Glutamatergic neuron (in vitro differentiated cells): ENCODE measurements at places on chromosomes 6 and 20. TPM values are rescaled to one million over a fixed set of nuclear protein-coding genes. Genes with fewer than 3 reads are reported as not detected.

The TOX2 gene
- total RNA-seq = 11.0 TPM

- DNase-seq = no peak
- peaks cover 24% of the 10 kb centered on the region for H3K4me1 ChIP-seq
- H3K27me3 ChIP-seq = peaks cover 3% of the 10 kb centered on the region
- H3K36me3 ChIP-seq = no peaks in the 10 kb centered on the region
- no peak overlapping the region for H3K27ac ChIP-seq
- no peak overlapping the region for H3K4me3 ChIP-seq
Observed at GRCh38 chr6:106099235-106099537, 13.1 kb downstream of the PRDM1 start.

DNA sequence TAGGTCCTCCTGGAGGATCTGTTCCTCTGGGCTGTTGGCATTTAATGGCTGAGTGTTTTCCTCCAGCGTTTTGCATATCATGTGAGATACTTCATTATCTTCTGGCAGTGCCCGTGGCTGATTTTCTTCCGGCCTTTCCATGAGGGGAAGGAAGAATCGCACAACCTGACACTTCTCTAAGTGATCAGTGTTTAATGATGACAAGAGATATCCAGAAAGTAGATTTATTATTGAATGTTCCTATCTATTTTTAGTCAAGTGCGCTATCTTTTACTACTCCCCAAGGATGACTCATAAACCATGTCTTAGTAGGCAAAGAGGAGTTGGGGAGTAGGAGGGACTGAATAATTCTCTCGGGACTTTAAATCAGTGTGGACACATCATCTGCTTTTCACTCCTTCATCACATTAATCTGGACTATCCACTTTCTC is 149.7 kb downstream of the PLCB4 start:
- H3K27ac ChIP-seq = no peak overlapping the region
- DNase-seq = no peak
- no peaks in the 10 kb centered on the region for H3K27me3 ChIP-seq
- peaks cover 12% of the 10 kb centered on the region for H3K4me1 ChIP-seq

DNA sequence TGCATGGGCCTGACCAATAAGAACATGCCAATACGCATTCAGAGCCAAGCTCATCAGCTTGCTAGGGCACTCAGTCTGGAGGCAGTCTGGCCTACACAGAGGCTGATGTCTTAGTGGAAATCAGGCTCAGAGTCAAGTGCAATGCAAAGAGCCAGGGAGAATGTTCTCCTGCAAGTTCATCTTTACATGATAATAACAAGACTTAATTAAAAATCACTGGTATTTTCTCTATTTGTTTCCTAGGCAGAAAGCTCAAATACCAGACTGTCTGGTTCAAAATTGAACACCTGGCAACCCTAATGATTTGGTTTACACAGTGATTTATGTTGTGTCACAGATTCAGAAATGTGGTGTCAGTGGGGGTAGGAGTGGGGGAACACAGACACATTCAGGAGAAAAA is 689.3 kb upstream of the FLRT3 start:
- H3K27ac ChIP-seq = no peak overlapping the region
- no peaks in the 10 kb centered on the region for H3K4me1 ChIP-seq
- peaks cover 5% of the 10 kb centered on the region for H3K36me3 ChIP-seq
- no peak for DNase-seq

The PSMB9 gene
- not detected for total RNA-seq

DNA sequence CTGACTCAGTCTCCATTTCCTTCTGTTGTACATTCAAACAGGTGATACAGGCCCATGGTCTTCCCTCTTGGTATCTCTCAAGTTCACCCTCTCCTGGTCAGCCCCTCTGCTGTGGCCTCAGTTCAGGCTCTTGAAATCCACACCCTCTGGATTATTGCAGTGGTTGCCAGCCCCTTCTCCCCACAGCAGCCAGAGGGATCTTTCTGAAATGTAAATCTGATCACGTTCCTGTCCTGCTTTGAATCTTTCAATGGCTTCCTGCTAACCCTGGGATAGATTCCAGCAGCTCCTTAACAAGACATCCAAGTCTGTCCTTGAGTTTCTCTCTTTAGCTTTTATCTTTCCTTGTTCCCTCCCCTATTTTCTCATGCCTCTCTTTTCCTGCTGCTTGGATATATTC is 22.2 kb downstream of the CHMP4B start:
- H3K4me3 ChIP-seq = no peak overlapping the region
- H3K4me1 ChIP-seq = peaks cover 25% of the 10 kb centered on the region
- peaks cover 8% of the 10 kb centered on the region for H3K36me3 ChIP-seq
- H3K27ac ChIP-seq = no peak overlapping the region
- H3K27me3 ChIP-seq = peaks cover 5% of the 10 kb centered on the region

The LAMA5 gene
- total RNA-seq = 724 TPM

DNA sequence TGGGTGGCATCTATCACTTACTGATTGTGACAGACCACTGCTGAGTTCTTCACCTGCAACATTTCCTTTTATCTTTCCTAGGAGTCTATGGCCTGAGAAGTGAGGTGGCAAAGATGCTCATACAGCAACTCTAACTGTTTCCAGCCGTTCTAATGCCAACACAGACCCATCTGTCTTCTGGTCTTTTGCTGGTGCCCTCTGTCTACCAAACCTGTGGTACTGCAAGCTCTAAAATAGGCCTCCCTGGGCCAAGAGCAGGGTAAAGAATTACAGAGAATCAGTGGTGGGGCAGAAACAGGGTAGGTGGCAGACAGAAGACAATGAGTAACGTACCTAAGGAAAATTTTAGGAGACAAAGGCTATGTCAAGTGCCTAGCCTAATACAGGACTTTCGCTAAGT is 611.0 kb upstream of the FLRT3 start:
- peaks cover 4% of the 10 kb centered on the region for H3K27me3 ChIP-seq
- H3K36me3 ChIP-seq = no peaks in the 10 kb centered on the region
- H3K4me1 ChIP-seq = peaks cover 17% of the 10 kb centered on the region

GRCh38 chr6:168242111-168242939 is 77.3 kb downstream of the DACT2 start:
- peaks cover 6% of the 10 kb centered on the region for H3K36me3 ChIP-seq
- H3K4me3 ChIP-seq = no peak overlapping the region
- H3K27ac ChIP-seq = no peak overlapping the region

- H3K27me3 ChIP-seq = peaks cover 5% of the 10 kb centered on the region
- no peaks in the 10 kb centered on the region for H3K4me1 ChIP-seq
- H3K4me3 ChIP-seq = no peak overlapping the region
- H3K36me3 ChIP-seq = no peaks in the 10 kb centered on the region
Observed at GRCh38 chr20:52880259-52880658, 91.9 kb upstream of the TSHZ2 start.

The CDC25B gene
- total RNA-seq = 27.6 TPM

DNA sequence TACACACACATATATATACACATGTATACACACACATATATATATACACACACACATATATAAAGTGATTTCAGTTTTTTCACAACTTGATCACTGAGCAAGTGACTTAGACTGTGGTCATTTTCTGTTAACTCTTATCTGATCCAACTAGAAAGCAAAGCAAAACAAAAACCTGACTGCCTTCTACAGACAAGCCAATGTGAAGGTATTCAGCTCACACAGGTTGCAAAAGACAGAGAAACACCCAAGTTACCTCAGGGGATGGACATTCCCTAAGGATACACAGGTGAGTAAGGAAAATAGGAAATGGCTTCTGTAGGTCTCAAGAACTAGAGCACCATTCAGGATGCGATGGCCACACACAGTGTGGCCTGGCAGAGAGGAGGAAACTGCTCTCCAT is 58.4 kb upstream of the IER3 start:
- H3K4me1 ChIP-seq = no peaks in the 10 kb centered on the region
- peaks cover 3% of the 10 kb centered on the region for H3K27me3 ChIP-seq
- no peaks in the 10 kb centered on the region for H3K36me3 ChIP-seq
- DNase-seq = no peak
- H3K27ac ChIP-seq = no peak overlapping the region

DNA sequence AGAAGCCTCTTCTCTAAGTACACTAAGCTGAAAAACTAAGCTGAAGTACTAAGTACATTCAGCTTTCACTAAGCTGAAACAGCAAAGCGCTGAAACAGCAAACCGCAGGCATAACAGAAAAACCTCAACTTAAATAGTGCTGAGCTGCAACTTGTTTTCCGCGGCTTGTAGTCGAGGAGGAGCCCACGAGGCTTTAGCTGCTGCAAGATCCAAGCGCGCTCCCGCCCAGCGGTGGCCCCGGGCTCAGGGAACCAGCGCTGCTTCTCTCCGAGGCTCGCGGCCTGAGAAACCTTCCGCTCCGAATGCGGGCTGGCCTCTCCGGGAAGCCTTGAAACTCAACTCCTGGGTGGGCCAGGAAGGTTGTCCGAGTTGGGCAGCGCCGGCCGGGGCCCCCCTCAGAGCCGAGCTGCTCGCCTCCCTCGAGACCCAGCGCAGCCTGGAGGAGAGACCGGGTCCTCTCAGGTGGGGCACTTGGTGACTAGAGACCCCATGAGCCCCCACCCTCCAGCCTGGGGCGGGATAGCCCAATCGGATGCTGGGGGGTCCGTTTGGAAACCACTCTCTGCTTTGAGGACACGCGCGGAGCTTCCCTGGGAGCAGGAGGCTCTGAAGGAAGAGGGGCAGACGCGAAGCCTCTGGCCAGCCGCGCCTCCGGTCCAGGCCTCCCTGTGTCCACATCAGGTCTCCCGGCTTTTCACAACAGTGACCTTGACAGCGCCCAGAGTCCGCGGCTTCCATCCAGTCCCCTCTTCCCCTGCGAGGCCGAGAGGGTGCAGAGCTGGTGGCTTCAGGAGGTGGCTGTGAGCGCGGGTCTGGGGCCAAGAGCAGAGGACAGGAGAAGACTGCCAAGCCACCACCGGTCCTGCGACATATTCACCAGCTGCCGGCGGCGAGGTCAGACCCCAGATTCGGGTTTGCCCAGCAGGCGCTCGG is 38.1 kb upstream of the HLA-E start:
- no peaks in the 10 kb centered on the region for H3K36me3 ChIP-seq
- H3K27me3 ChIP-seq = peaks cover 18% of the 10 kb centered on the region
- DNase-seq = no peak
- H3K27ac ChIP-seq = no peak overlapping the region

DNA sequence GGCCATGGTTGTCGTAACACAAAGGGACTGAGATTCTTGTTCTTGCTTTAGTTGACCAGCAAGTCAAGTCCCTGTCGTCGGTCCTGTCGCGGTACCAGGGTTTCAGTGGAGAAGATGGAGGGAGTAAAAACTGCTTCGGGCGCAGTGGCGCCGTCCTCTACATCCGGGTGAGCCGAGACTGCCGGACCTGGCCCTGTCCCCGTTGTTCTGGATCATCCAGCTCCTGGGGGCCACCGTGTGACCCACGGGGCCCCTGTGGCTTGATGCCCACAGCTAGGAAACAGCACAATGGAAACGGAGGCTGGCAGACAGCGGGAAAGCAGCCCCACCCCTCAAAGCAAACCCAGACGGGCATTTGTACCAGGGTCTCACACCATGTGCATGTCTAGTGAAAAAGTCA is 15.0 kb downstream of the MTG2 start:
- H3K36me3 ChIP-seq = no peaks in the 10 kb centered on the region
- no peak overlapping the region for H3K27ac ChIP-seq
- H3K27me3 ChIP-seq = no peaks in the 10 kb centered on the region
- H3K4me1 ChIP-seq = peaks cover 2% of the 10 kb centered on the region

The TGM6 gene
- total RNA-seq = not detected

The HLA-DQB1 gene
- not detected for total RNA-seq

GRCh38 chr20:51514836-51515235 is 27.7 kb downstream of the NFATC2 start:
- peaks cover 4% of the 10 kb centered on the region for H3K27me3 ChIP-seq
- H3K27ac ChIP-seq = no peak overlapping the region
- no peak overlapping the region for H3K4me3 ChIP-seq

DNA sequence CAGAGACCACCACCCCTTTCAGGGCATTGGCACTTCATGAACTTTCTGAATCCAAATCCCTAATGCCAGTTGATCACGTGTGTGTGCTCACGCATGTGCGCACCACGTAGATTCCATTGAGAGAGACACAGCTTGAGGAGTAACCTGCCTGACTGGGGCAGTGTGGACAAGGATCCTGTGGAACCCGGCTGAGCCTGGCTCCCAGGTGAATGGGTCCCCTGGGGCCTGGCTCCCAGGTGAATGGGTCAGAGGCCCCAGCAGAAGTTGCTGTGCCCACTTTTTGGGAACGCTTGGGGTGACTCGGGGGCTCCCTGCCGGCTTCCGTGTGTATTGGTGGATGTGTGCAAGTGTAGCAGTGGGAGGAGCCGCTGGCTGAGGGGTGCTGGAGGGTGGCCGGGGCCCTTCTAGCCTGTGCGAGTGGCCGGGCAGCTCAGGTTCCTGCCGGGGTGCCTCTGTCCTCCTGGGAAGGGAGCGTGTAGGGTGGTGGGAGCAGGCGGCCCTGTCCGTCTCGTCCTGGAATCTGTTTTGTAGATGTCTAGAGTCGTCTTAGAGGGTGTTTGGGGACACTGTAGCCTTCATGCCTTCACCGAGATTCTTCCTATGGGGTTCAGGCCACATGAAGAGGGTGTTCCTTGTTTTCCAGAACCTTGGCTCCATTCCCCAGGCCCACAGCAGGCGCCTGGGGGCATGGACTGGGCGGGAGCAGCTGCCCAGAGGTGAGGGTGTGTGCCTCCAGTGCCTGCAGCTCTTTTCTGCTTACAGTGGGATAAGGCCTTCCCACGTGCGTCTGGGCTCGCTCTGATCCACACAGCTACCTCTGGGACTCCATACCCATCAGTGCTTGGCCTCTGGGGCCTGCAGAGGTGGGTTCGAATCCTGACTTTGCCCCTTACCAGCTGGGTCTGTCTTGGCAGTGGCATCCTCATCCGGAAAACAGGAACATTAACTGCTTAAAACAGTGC is 3.2 kb downstream of the RBM38 start:
- peaks cover 11% of the 10 kb centered on the region for H3K4me1 ChIP-seq
- H3K27ac ChIP-seq = no peak overlapping the region
- no peak for DNase-seq
- H3K27me3 ChIP-seq = peaks cover 11% of the 10 kb centered on the region
- H3K4me3 ChIP-seq = no peak overlapping the region
- no peaks in the 10 kb centered on the region for H3K36me3 ChIP-seq

GRCh38 chr6:70277470-70277869 is 25.4 kb downstream of the COL9A1 start:
- DNase-seq = no peak
- no peak overlapping the region for H3K4me3 ChIP-seq
- H3K27me3 ChIP-seq = peaks cover 3% of the 10 kb centered on the region
- H3K27ac ChIP-seq = no peak overlapping the region

- DNase-seq = no peak
- peak overlapping the region; percentile 92 for H3K27ac ChIP-seq
- H3K36me3 ChIP-seq = no peaks in the 10 kb centered on the region
- peaks cover 59% of the 10 kb centered on the region for H3K4me1 ChIP-seq
- H3K4me3 ChIP-seq = peak overlapping the region; percentile 77
Observed at GRCh38 chr6:33693186-33694105, 18.1 kb downstream of the UQCC2 start.

DNA sequence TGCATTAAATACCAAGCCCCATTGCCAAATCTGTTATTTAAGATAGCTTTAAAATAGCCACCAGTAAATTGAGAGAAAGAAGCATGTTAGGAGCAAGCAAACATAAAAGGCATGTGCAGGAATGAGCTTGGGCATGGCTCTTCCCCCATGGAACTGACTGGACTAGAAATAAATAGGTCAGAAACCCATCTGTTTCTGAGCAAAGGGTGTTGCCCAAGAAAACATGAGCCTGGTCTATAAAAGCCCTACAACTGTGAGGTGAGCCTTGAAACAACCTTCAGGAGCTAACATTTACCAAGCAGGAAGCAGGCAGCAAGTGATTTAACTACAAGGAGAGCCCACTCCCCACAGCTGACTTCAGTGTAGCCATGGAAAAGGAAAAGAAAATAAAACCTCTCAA is 126.3 kb downstream of the C6orf118 start:
- no peak for DNase-seq
- no peak overlapping the region for H3K4me3 ChIP-seq
- no peak overlapping the region for H3K27ac ChIP-seq
- H3K4me1 ChIP-seq = peaks cover 3% of the 10 kb centered on the region
- peaks cover 2% of the 10 kb centered on the region for H3K27me3 ChIP-seq
